ENCODE measurements at places on chromosomes 3 and 15.

DNA sequence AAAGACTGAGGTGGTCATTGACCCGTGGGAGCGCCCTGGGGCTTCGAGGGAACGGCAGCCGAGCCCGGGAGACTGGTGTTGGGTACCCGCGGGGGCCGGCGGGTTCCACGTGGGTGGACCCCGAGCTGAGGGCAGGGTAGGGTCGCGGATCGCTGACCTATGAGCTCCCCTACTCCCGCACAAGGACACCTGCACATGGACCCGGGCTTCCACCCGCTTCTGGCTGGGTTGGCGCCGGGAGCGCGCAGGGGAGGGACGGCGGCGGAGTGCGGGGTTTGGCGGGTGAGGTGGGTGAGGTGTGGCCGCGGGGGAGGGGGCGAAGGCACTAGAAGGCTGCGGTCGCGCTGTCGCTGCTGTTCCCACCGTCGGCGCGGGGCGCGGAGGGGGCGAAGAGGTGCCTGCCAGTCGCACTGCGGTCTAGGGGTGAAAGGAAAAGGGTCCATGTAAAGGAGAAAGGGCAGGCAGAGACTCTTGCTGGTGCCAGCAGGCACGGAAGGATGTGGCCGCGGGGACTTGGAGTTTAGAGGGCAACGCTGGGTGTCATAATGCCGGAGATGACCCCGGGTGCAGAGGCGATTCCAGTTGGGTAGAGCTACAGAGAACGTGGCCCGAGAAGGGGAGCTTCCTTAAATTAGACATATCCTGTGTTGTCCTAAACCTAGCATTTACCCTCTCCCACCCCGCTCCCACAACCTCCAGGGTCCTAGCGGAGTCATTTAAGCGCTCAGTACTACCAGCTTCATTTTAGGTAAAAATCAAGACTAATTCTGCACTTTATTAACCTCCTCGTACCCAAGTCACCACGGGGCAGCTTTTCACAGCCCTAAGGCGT lies 245.9 kb upstream of the TOPAZ1 start:
- DNase-seq, result no peak

- DNase-seq, result no peak
Measured at GRCh38 chr15:56857828-56858227, 60.6 kb upstream of the TCF12 start.

GRCh38 chr3:55686426-55687254 lies 199.5 kb upstream of the WNT5A start:
- no peak for DNase-seq

DNA sequence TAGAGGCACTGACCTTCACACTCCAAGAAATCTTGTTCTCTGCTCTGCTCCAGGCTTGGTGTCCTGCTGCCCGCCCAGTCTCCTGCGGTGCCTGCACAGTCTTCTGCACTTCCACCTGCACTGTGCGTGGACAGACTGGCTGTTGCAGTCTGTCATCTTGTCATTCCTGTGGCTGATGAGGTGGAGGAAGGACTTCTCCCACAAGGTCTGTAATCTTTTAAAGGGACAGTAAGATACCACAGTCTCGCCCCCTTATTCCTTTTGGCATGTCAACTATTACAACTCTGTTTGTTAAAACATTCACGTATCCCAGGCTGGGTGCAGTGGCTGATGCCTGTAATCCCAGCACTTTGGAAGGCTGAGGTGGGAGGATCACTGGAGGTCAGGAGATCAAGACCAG lies 54.1 kb upstream of the IGF2BP2 start:
- no peak for DNase-seq

GRCh38 chr3:166223120-166223519 lies 385.9 kb upstream of the BCHE start:
- no peak for DNase-seq

Measured in GM04504 (cell line).